Stimulated activated CD8-positive, alpha-beta memory T cell treated with anti-CD3 and anti-CD28 coated beads, Interleukin-4, amount 100 ng/mL, for 4 hours (primary cell): ENCODE measurements at places on chromosomes 7 and 10.

GRCh38 chr7:149245244-149245643, 5.8 kb downstream of the ZNF212 start:
- no peak for DNase-seq

GRCh38 chr10:110461530-110461929, 36.2 kb upstream of the DUSP5 start:
- DNase-seq = no peak

DNA sequence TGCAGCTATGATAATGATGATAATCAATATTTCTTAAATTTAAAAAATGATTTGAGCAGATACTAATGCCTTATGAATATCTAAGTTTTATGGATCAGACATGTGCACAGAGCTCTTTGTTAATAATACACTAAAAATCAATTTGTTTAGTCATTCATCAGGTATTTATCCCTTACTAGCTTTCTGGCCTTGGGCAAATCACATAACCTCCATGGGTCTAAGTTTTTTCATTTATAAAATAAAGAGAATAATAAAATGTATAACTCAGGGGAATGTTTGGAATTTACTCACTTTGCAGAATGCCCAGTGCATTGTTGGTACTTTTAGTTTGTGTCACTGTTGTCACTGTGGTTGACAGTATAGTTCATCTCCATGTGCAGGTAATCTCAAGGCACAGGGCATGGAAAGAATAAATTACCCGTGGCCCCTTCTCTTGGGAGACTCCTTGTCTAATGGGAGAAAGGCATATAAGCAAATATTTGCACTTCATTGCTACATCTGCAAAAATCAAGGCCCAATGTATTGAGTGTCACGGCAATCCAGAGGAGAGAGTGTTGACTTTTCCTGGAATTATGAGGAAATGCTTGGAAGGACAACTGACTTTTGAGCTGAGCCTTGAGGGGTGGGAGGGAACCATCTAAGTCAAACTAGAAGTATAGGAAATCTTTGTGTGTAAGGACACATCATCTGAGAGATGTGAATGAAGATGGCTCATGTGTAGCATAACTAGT, 64.7 kb upstream of the CTTNBP2 start:
- DNase-seq = no peak

GRCh38 chr7:113392841-113393540, 274.6 kb upstream of the SMIM30 start:
- DNase-seq = no peak

DNA sequence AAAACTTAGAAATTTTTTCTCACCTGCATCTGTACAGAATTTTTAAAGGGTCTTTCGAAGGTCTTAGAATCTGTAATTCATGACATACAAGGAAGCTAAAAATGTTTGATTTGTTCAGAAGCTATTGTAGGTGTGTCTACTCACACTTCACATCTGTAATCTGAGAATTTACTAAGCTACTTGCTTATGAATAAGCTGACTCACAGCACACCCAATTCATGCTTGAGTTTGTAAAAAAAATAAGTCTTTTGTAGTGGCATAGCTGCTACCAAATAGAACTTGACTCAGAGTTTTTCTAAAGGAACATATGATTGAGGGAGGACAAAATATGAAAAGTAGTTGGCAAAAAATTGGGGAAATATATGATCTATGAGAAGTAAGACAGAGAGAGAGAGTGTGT, 12.7 kb upstream of the AGR2 start:
- no peak for DNase-seq

DNA sequence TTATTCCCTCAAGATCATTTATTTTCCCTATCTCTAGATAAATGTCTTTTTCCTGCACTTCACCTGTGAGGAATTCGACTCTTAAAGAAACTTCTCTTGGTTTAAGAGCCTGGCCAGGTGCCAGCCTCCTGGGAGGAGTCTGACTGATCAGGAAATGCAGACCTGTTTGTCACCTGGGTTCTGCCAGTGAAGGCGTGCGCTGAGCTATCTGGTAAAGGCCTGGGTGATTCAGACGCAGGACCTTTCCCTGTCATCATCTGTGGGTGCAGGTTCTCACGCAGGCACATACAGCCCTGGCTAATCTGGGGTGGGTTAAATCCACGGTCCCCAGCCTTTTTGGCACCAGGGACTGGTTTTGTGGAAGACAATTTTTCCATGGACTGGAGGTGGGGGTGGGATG, 65.3 kb upstream of the AQP1 start:
- no peak for DNase-seq

GRCh38 chr7:23273141-23273599, 26.0 kb upstream of the MALSU1 start:
- DNase-seq = peak; percentile 81

DNA sequence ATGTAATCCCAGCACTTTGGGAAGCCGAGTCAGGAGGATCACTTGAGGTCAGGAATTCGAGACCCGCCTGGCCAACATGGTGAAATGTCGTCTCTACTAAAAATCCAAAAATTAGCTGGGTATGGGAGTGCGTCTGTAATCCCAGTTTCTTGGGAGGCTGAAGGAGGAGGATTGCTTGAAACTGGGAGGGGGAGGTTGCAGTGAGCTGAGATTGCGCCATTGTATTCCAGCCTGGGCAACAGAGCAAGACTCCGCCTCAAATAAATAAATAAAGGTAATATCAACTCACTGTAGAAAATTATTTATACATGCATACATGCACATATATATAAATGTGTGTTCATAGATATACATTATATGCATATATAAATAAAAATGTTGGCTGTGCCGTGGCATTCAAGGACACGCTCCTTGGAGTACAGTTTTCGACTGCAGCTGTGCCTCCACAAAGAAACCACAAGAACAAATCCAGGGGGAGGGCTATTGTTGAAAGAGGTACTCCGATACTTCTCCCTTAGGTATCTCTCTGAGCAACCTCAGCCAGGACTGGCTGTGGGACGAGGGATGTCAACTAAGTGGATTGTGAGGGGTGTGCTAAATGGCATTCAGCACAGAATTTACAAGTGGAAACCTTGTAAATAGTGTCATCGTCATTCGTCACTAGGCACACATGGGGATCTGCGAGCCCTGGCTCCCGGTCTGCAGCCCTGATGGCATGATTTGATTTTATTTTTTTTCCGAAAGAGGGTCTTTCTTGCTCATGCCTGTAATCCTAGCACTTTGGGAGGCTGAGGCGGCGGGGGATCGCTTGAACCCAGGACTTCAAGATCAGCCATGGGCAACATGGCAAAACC, 49.3 kb downstream of the HIP1 start:
- no peak for DNase-seq

GRCh38 chr10:74898201-74898976, 72.0 kb downstream of the KAT6B start:
- no peak for DNase-seq

- DNase-seq = no peak
Measured at GRCh38 chr10:86188796-86189558, 177.6 kb downstream of the GRID1 start.

GRCh38 chr10:22599636-22600228, 114.6 kb downstream of the PIP4K2A start:
- no peak for DNase-seq

DNA sequence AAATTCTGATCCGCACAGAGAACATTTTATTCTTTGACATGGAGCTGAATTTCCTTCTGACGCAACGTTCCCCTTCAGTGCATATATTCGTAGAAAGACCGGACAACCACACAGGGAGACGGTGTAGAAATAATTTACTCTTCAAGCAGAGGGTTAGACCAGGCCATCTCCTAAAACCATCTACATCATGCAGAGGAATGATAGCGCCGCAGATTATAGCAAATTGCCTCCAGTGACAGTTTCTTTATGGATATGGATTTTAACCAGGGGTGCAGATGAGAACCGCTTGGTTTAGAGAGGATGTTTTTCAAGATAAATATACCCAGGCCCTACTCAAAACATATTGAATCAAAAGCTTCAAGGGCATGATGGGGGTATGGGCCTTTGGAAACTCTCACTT, 759.3 kb upstream of the AUTS2 start:
- DNase-seq = no peak
